ENCODE measurements at places on chromosomes 1 and 21.

GRCh38 chr1:84972377-84972987 lies 24.4 kb downstream of the MCOLN2 start:
- DNase-seq = peak; percentile 26

DNA sequence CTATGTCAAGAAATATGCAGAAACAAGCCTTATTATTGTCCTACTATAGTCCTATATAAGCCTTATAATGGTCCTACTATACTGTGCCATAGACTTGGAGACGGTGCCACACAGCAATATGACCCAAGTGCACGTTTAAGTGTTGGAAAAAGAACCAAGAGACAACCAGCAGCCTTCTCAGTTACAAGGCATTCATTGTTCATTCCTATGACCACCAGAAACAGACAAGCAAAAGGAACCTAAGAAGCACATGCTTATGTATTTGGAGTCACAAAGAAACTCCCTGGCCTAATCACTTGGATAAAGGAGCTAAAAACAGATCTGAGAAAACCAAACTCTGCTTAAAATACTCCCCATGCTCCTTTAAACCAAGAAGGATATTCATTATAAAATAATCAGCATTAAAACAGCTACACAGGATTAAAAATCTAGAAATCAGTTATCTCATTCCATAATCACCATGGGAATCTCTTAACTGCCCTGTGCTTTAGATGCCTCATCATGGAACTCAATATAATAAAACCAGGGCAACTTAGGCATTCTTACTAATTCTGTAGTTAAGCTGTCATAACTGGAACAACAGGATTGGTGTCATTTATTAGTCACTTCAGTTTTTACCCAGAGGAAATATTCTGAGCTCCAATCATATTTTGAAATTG lies 7.0 kb downstream of the COLGALT2 start:
- DNase-seq = no peak

- DNase-seq = no peak
These were observed 204.8 kb upstream of the FGGY start for GRCh38 chr1:59092126-59092525.

GRCh38 chr1:218895064-218895587 lies 278.6 kb upstream of the LYPLAL1 start:
- no peak for DNase-seq

DNA sequence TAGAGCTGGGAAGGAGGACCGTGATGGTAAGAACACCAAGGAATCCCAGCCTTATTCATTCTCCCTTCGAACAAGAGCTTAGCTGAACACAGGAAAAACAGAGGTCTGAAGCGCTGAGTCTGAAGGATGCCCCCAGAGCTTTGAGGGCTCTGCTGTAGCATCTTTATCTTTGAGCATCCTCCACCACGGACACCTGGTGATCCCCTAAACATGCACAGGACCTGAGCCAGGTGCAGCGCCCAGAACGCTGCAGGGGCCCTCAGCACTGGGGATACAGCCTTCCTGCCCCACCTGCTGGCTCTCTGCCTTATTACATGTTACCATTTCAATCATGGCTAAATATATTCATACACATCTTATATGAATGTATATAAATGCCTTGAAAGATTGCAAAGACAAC lies 7.7 kb upstream of the GPATCH4 start:
- DNase-seq = no peak

Measured in fibroblast of villous mesenchyme (primary cell).